ENCODE measurements at places on chromosomes 3 and 15.

DNA sequence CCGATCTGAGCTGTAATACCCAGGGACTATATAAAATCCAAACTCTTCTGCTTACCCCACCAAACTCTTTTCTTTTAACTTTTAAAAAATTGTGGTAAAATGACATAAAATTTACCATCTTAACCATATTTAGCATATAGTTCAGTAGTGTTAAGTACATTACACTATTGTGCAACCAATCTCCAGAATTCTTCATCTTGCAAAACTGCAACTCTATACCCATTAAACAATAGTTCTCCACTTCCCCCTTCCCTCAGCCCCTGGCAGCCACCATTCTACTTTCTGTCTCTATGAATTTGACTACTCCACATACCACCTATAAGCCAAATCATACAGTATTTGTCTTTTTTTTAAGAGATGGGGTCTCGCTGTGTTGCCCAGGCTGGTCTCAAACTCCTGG, 38.7 kb downstream of the SENP8 start:
- no peak for DNase-seq

- no peak for DNase-seq
These were observed 231.3 kb downstream of the KLF13 start for GRCh38 chr15:31557899-31558298.

DNA sequence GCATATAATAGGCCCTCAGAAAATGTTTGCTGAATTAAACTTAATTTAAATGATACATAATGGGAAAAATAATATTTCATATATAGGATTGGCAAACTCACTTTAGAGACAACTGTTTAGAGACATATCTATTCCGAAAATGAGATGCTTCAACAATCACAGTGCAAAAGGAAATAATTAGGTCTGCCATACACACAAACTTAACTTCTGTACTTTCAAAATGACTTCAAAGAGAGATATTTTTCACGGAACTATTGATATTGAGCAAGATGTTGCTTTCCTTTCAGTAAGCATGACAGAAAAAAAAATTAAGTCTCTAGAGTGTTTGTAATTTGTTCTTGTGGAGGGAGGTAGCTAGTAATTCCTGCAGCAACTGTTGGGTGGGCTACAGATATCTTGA, 769.5 kb downstream of the TUSC7 start:
- DNase-seq: no peak

DNA sequence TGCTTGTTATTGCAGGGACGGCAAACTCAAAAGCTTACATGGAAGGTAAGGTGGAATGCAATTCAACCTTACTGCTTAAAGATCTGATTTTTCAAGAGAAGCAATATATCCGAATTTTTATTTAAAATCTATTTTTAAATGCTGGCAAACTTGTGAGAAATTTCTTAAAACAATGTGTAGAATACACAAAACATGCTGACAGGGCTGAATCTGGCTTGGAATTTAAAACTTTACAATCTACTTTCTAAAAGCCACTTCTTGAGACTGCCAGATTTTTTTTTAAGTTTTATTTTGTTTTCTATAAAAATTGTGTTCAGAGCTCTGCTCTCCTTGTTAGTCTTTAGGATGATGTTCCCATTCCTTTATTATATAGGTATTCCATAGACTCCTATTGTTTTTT, 146.7 kb downstream of the ADAM10 start:
- no peak for DNase-seq

GRCh38 chr3:194632809-194633348, 340 bp downstream of the TMEM44 start:
- DNase-seq: no peak

GRCh38 chr3:23576379-23576959, 229.3 kb upstream of the UBE2E1 start:
- no peak for DNase-seq

GRCh38 chr3:141773676-141774075, 10.5 kb downstream of the GRK7 start:
- no peak for DNase-seq

- no peak for DNase-seq
These were observed 397.4 kb upstream of the AZI2 start for GRCh38 chr3:28745916-28746617.

Data from T-cell (primary cell).